ENCODE measurements at places on chromosomes 1 and 21. TPM values are rescaled to one million over a fixed set of nuclear protein-coding genes. Genes with fewer than 3 reads are reported as not detected.

The KCNA2 gene
- total RNA-seq = 0.13 TPM

The LAPTM5 gene
- total RNA-seq = 766 TPM

The MAEL gene
- total RNA-seq = not detected

The IGFN1 gene
- not detected for total RNA-seq

The OPTC gene
- total RNA-seq = not detected

The SZRD1 gene
- 184 TPM for total RNA-seq

DNA sequence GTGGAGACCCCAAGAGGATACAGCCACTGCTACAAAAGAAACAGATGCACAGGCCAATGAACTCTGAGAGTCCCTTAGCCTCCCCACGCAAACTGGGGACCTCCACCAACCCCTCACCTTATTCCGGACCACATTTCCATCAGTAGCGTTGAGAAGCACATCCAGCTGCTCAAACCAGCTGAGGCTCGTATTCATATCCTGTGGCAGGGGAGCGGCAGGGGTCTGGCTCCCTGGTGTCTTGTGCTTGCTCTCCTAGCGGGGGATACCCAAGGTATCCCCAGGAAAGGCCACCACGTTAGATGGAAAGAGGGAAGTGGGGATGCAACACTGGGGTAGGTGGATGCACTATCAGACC is 481 bp downstream of the CCDC163 start:
- DNase-seq = no peak

GRCh38 chr1:61441723-61442262 is 283.1 kb downstream of the TM2D1 start:
- no peak for DNase-seq

GRCh38 chr1:101820071-101820470 is 176.7 kb downstream of the OLFM3 start:
- no peak for DNase-seq

DNA sequence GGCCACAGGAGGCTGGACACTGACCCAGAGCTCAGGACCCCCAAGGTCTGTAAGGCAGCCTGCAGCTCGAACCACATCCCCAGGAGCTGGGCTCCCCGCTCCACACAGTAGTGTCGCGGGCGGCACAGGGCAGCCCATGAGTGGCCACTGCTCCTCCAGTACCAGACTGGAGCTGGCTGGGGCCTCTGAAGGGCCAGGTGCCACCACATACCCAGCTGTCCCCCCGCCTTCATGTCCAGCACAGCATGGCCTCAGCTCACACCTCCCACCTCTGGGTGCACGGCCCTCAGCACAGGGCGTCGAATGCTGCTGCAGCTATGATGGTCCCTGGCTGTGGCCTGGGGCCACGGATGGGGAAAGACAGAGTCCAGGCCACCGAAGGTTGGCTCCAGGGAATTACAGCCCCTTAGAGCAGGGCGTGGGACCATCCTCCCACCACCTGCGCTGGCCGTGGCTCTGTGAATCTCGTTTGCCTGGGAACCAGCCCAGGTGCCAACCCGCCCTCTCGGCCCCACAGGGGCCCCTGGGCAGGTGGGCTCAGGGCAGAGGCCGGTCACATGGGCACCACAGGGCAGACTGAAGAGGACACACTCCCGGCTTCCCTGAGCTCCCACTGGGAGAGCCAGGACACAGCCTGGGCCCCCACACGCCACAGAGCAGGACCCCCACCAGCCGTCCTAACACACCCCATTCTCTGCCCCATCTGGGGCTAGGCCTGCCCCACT is 2.1 kb upstream of the TNFRSF4 start:
- DNase-seq = no peak

- no peak for DNase-seq
Observed at GRCh38 chr21:41768437-41769042, 1.7 kb upstream of the RIPK4 start.

DNA sequence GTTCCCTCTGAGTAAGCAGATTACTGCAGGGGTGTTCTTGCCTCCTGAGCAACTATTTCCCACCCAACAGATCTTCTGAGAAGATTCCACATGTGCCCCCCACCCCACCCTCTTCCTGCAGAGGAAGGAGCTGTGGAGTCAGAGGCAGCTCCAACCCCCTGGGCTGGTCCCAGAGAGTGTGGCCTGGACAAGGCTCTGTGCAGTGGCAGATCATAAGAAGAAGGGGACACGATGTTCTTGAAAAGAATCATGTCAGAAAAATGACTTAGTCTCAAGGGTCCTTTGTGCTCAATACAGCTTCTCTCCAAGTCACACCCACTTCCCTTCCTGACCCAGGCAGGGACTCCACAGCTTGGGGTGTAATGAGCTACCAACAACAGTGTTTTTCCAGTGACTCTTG is 95.2 kb downstream of the SYF2 start:
- DNase-seq = no peak

DNA sequence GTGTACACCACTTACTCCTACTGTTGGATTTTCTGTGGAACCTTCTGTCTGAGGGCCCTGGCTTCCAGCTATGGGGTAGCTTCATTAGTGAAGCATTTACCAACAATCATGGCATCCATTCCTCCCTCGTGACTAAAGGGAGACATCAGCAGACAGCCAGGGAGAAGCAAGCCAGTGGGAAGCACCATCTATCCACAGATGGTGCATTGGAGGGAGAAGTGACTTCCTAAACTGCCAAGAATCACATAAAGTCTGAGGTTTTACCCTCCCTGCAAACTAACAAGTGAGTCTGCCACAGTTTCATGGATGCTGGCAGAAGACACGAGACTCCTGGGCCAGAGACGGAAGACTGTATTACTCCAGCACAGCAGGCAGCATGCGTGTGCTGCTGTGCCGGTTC is 31.4 kb downstream of the UMODL1 start:
- no peak for DNase-seq

- DNase-seq = no peak
Observed at GRCh38 chr1:78475888-78476610, 14.7 kb upstream of the PTGFR start.

- no peak for DNase-seq
Observed at GRCh38 chr1:60510162-60510561, 436.6 kb upstream of the C1orf87 start.

GRCh38 chr1:244665771-244666217 is 12.9 kb downstream of the DESI2 start:
- no peak for DNase-seq

- no peak for DNase-seq
Observed at GRCh38 chr1:112337028-112337531, 58.9 kb upstream of the CTTNBP2NL start.

- DNase-seq = no peak
Observed at GRCh38 chr1:39849203-39849602, 34.1 kb downstream of the TRIT1 start.

GRCh38 chr21:39527664-39528381 is 76.1 kb downstream of the SH3BGR start:
- DNase-seq = no peak

- DNase-seq = no peak
Observed at GRCh38 chr1:21874328-21874727, 62.3 kb downstream of the LDLRAD2 start.

DNA sequence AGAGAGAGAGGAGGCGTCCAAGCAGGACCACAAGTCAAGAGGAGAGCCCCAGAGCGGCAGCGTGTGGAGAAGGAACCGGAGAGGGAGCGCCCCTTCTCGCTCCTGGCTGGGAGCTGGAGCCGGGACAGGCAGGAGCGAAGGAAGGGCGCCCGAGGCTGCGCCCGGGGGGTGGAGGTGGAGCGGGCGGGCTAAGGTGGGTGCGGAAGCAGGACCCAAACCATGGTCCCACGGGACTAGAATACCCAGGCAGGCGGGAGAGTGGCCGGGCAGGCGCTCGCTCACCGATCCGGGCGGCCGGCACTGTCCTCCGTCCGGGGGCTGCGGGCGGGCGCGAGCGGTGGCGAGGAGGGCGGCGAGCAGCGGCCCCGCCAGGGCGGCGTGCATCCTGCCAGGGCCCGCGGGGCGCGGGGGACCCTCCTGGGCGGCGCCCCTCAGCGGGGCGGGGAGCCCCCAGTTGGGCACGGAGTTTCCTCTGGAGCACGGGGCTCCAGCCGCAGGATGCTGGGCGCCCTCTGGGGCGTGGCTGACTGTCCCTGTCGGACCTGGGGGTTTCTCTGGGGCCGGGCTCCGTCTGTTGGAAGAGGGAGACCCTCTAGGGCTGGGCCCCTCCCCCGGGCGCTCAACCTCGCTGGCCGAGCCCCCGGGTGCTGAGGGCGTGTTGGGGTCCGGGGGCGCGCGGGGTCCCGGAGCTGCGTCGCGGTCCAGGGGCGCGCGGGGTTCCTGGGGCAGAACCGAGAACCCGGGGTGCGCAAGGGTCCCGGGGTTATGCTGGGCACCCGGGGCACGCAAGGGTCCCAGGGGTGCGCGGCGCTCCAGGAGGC is 569 bp downstream of the TRABD2B start:
- DNase-seq = no peak

DNA sequence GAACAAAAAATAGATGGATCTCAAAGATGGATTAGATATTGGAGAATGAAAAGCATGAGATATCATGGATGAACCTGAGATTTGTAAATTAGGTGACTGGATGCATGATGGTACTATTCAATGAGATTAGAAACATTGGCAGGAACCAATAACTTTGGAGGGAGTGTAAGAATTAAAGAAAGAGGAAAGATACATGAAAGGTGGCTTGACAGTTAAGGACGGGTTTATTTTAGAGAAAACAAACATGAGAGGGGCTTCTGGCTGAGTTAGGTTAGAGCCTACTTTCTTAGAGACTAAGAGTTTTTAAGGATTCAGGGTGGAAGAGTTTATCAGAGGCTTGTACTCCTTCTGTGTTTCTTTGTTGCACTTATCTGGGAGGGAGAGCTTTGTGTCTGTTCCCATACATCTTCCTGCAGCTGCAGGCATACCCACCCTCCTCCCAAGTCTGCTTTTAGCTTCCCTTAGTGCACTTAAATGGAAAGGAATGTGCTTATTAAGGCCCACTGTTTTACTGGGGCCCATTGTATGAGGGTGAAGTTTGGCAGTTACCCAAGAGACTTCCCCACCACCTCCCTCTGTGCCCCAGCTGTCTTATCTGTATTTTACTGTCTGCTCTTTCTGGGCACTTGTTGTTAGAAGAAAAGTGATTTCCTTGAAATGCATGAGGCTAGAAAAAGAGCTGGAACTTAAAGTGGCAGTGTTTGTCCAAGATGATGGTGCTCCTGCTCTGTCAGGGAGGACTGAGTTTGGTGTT is 26.1 kb upstream of the CR2 start:
- no peak for DNase-seq

DNA sequence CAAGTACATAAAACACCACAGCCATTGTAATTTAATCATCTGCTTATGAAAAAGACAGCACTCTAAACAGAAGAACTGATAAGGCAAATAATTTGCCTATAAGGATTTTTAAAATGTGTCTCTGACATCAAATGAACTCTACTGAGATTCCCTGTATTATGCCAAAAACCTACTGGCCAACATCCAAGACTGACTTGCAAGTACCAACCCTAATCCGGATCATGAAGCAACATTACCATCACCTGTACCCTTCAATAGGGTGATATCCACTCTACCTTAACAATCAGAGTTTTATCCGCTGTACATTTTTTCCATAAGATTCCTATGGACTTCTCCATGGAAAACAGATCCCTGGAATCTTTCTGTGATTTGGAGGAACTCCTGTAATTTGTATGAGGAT is 4.6 kb downstream of the RGS7 start:
- no peak for DNase-seq

- no peak for DNase-seq
Observed at GRCh38 chr1:161192476-161193465, 6.1 kb downstream of the ADAMTS4 start.
